ENCODE measurements at places on chromosomes 13 and 19.

GRCh38 chr13:46106839-46107371 is 2.1 kb upstream of the CPB2 start:
- DNase-seq = no peak

DNA sequence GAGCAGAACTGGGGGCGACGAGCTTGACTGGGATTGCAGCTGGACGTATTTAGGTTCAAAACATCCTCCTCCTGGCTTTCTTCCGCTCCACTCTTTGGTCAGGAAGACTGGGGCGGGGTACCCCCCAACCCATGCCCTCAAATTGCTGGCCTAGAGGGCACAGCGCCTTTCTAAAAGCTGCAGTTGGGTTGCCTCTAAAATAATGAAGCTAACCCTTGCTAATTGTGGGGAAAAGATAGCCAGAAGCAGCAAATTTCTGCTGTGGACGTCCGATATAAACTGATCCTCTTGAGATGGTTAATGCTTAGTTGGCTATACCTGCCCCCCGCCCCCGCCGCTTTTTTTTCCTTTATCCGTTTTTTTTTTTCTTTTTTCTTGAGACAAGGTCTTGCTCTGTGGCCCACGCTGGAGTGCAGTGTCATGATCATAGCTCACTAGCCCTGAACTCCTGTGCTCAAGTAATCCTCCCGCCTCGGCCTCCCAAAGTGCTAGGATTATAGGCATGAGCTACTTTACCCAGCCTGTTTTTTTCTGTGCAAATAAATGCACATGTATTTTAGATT is 754 bp upstream of the CHERP start:
- no peak for DNase-seq

- peak; percentile 64 for DNase-seq
Measured at GRCh38 chr13:27359199-27359821, 65.1 kb upstream of the GTF3A start.

DNA sequence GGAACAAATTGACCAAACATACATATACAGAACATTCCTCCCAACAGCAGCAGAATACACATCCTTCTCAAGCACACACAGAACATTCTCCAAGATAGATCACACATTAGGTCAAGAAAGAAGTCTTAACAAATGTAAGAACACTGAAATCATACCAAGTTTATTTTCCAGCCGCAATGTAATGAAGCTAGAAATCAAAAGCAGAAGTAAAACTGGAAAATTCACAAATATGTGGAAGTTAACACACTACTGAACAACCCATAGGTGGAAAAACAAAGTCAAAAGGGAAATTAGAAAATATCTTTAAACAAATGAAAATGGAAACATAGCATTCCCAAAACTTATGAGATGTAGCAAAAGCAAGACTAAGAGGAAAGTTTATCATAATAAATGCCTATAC is 692.6 kb downstream of the DIAPH3 start:
- no peak for DNase-seq

DNA sequence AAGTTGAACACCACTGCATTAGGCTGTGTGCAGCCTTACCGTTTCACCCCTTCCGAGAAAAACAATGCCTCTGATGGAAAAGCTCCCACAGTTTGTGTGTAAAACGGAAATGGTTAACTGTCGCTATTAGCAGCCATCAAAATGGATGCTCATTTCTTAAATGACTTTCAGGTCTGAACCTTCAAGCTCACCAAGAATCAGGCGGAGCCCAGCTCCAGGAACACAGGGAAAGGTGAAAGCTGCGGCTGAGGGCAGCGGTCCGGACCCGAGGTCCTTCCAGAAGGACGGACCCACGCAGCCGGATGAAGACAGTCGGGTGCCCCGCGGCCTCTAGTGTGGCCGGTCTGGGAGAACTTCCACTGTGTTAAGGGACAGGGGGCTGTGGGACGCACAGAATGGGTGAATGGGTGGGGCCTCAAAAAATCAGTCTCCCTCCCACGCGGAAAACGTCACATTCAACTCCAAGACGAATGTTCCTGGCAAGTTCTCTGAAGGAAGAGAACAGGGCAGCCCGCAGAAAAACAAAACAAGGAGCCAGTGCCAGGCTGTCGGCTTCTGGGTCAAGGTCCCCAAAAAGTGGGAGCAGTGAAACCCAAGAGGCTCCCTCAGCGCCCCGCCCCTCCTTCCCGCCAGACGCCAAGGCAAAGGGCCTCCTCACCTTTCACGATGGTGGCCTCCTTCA is 4.9 kb downstream of the IRS2 start:
- DNase-seq = no peak

DNA sequence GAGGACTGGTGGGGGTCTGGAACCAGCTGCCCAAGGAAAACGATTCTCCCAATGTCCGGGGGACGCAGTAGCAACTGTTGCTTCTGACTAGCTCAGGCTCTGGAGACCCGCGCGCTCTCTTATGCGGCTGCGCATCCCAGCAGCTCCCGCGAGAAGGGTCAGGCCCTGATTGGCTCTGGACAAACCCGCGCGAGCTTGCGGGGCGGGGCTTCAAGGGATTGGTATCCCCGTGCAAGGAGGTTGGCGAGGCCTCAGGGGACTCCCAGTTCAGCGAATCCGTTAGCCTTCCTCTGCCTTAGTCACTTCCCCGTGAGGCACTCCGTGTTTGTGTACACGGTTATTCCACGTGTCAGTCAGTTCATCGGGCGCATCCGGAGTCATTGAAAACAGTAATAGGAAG is 20.2 kb downstream of the SIGLECL1 start:
- DNase-seq = no peak

GRCh38 chr13:27826379-27827353 is 34.4 kb downstream of the GSX1 start:
- DNase-seq = peak; percentile 79

GRCh38 chr19:46718157-46718933 is 1.4 kb upstream of the PRKD2 start:
- DNase-seq = peak; percentile 81

DNA sequence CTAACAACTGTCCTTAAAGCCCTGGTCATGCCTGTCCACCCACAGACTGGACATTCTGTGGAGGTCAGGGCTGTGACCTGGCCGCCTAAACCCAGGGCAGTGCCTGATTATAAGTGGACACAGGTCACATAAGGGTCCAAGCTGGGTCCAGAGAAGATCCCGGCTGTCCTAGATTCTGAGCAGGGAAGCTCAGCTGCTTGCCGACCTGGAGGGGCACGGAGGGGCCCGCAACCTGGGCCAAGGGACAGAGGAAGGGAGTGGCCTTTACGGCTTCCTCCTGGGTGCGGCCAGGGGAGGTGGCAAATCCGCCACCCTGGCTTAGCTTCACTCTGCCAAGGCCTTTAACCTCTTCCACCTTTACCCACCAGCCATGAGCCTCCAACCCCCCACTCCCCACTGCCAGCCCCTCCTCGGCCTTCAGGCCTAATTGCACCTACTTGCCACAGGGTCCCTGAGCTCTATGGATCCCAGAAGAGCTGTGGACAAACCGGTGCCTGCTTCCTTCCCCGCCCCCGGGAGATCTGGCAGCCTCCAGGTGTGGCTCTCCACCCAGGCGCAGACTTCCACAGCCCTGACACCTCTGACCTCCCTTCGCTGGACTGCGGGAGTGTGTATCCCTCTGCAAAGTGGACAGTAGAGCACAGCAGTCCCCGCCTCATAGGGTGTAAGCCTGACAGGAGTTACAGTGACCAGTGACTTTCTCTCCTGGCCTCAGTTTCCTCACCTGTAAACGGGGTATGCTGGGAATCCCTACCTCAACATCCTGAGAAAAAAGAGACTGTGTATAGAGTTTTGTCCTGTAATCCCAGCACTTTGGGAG is 1.7 kb downstream of the CD320 start:
- no peak for DNase-seq

DNA sequence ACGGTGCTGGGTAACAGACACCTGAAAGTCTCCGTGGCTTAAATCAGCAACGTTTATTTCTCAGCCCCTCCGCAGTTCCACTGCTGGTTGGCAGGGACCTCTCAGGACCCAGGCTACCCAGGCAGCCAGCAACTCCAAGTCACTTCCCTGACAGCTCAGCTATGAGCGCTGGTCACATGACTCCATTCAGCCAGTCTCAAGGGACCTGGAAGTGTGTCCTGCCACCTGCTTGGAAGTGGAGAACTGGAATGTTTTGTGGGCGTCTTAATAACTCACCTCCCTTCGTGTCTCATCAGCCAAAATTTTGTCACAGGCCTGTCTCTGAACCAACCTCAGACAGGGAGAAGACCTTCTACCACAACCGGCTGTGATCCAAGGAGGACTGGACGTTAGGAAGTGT is 72.8 kb downstream of the DPF1 start:
- DNase-seq = no peak

- DNase-seq = no peak
Measured at GRCh38 chr19:46049597-46049996, 8.8 kb upstream of the IGFL4 start.

GRCh38 chr13:72194523-72194922 is 327.5 kb upstream of the DACH1 start:
- DNase-seq = no peak

DNA sequence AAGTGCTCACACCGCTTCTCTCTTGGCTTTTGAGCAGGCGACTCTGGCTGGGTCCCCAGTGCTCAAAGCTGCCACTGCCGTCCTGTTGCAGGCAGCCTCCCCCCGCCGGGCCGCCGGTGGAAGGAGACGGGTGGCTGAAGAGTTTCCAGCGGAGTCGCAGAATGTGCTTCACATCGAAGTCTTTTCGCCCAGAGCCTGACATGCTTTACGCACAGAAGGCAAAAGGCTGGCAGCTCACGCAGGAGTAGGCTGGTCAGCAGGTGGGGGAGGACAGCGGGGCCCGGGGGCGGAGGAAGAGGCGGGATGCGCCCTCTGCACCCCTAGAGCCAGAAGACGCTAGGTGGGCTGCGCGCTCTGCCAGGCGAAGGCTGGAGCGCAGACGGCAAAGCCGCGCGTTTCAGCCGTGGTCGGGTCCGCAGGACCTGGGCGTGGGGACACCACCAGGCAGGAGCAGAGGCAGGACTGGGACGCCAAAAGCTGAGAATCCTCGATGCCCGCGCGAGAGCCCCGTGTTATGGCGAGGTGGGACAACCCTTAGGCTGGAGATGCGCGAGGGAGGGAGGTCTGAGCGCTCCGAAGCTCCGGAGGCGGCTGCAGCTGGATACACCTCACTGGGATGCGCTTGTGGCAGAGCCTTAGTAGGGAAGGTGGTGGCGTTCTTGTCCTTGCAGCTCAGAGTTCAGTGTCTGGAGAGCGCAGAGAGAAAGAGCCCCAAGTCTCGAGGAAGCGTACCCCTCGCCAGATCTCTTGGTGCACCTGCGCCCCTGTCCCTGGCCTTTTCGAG is at the start of gene ATXN8OS:
Gene ATXN8OS, plus strand, starts transcription at position 329 of the 784 bp plus-strand sequence.
- DNase-seq = no peak

All from activated naive CD8-positive, alpha-beta T cell treated with anti-CD3 and anti-CD28 coated beads, Interleukin-2, amount 10 ng/mL, durations not matched to agents 7 days and 5 days (primary cell).